ENCODE measurements at places on chromosomes 3 and 15.

- no peak for DNase-seq
Measured at GRCh38 chr3:169173231-169173630, 490.3 kb downstream of the MECOM start.

DNA sequence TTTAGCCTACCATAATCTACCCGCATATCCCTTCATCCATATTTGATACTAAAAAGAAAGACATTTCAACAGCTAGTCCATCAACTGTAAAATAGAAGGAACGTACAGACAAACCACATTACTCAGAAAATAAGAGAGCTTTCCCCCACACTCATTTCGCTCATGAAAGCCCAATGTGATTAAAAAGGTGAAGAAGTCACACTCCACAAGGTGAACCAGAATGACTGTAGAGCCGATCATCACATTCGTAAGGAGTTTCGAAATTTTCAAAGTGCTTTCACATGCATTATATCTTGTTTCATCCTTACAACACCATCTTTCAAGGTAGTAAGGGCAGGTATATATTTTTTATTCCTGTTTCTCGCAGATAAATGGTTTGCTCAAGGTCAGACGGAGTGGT lies 225.3 kb downstream of the FOXP1 start:
- DNase-seq: no peak

DNA sequence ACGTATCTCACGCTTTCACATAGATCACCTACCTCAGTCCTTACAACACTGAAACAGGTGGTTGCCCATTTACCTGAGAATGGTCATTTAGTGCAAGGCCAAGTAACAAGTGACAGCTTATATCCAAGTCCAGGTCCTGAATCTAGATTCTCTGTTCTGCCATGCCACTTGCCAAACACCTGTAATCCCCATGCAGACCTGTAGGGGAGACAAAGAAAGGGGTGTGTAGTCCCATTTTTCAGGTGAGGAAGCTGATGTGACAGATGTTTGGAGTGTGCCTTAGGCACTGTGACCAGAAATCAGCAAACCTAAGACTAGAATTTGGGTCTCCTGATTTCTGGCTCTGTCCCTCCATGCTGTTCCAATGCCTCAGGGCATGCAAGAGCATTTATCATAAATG lies 12.7 kb downstream of the ZNF35 start:
- no peak for DNase-seq

DNA sequence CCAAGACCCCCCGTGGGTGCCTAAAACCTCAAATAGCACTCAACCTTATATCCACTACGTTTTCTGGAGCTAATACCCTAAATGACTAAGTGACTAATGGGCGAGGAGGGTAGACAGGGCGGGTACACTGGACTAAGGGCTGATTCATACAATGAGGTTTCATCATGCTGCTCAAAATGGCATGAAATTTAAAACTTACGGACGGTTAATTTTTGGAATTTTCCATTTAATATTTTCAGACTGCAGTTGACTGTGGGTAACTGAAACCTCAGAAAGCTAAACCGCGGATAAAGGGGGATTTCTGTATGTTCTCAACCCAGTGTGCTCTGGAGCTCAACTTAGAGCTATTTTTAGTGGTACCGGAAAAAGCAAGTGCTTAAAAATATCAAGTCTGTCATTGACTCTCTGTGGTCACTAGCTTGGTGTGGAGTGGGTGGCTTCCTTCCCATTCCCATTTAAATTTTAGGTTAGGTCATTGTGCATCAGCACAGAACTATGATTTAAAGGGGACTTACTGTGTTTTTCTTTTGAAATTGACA lies 72.9 kb downstream of the LRRC28 start:
- DNase-seq: no peak

- no peak for DNase-seq
Measured at GRCh38 chr3:176075046-176075445, 1122.2 kb downstream of the TBL1XR1 start.

- DNase-seq: no peak
Measured at GRCh38 chr3:155641956-155642355, 102.9 kb downstream of the PLCH1 start.

DNA sequence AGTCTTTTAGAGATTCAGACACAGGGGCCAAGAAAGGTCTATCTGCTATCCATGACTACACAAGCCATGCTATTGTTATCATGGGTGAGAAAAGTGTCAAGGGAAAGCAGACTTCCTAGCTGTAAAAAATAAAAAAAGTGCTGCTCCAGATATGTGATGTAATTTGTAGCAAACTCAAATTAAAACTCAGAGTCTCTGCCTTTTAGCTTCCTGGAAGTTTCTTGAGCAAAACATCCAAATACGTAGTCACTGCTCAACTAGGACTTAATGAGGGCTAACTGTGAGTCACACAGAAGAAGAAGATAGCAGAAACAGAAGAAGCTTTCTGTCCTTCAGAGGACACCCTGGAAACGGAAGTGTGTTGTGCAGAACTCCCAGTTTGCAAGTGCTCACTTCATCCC lies 393.4 kb upstream of the NR2F2 start:
- no peak for DNase-seq

DNA sequence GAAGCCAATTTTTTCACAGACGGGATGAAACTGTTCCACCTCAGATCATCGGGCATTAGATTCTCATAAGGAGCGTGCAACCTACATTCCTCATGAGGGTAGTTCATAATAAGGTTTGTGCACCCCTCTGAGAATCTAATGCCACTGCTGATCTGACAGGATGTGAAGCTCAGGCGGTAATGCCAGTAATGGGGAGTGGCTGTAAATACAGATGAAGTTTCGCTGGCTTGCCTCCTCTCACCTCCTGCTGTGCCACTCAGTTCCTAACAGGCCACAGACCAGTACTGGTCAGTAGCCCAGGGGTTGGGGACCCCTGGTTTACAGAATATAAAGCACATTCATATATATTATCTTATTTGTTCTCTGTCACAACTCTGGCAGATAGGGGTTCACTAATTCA lies 2.1 kb upstream of the LIMD1 start:
- no peak for DNase-seq

DNA sequence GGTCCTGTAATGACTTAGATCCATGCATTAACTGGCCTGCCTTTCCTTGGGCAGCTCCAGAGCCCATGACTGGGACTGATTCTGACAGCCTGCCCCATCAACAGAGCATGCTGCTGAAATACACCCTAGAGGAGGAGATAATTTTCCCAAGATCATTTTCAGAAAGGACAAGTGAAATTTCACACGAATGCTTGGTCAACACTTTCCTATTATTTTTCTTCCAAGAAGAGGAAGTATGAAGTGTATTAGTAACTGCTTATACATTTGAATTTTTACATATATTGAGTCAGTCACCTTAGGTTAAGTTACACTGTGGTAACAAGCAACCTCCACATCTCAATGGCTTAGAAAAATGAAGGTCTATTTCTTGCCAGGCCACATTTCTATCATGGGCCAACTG lies 9.7 kb upstream of the NMNAT3 start:
- DNase-seq: no peak

- no peak for DNase-seq
Measured at GRCh38 chr15:89591834-89592233, 16.6 kb downstream of the TICRR start.

GRCh38 chr3:100269410-100270214 lies 8.8 kb downstream of the TBC1D23 start:
- DNase-seq: no peak

DNA sequence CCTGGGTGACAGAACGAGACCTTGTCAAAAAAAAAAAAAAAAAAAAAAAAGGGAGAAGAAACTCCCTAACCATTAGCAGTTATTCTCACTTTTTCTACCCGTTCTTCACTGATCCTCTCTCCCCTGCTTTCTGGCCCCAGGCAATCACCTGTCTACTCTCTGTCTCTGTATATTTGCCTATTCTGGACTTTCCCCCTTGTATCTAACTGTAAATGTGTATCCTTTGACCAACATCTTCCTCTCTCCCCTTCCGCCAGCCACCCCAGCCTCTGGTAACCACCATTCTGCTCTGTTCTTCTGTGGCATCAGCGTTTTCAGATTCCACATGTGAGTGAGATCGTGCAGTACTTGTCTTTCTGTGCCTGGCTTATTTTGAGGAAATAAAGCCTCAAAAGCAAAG lies 6.9 kb downstream of the CYFIP1 start:
- DNase-seq: no peak

DNA sequence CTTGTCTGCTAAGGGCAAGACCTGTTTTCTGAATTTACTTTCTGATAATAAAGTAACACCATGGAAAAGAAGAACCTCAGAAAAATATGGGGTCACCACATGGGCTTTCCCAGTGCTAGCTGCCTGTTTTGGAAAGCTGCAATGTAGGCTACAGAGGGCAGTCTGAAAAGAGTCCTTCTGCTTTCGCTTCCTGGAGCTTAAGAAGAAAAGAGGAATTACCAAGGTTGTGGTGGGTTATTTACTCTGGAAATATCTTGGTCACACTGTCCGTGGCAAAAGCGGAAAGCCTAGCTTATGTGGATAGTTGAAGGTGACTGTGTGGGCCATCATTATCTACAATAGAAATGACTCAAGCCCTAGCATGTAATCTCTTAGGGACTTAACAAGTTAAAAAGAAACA lies 31.7 kb upstream of the IP6K2 start:
- DNase-seq: no peak

- no peak for DNase-seq
Measured at GRCh38 chr3:21055015-21055414, 696.0 kb downstream of the ZNF385D start.

DNA sequence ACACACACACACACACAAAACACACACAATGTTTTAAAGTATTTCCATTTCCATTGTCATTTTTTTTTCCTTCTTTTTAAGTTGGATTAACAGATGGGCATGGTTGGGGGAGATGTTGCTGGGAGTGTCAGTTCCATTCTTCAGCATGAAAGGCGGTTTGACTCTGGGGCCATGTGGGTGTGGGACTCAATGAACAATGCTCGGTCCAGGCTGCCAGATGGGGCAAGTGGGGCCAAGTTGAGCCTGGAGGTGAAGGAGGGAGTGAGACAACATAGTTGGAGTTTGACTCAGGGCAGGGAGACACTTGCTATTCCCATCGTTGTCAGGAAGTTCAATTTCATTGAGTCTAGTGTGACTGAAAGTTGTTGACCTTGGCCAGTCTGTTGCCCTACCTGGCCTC lies 125.3 kb downstream of the TLE3 start:
- no peak for DNase-seq

DNA sequence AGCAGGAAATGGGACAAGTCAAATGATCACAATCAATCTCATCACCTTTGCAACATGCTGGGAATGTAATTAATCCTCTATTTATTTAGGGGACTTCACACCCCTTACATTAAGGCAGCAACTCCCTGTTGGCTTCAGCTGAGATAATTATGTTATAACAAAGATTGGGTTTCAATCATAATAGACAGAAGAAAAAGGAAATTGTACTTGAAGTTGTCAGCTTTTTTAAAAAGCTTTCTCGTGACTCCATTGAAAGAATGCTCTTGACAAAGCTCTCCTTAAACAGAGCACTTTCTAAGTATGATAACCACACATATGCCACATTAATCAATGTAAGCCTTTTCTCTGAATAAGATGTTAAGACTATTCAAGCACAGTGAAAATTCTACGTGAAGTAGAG lies 65.7 kb downstream of the SHQ1 start:
- no peak for DNase-seq

DNA sequence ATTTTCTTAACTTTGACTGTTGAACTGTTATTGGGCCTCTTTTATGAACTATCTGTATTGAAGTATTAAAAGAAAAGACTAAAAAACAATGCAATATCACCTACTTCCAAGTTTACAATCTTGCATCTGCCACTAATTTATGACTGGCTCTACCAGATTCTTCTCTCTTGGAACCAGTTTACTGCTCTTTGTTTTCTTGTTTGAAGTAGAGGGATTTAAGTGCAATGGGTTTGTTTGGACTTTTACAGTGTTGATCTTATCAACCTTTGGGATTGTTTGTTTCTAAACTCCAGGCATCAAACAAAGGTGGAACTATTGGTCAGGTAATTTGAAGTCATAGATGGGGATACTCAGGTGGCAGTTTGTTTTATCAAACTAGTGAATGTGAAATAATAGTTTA lies 43.0 kb upstream of the MEIS2 start:
- DNase-seq: no peak

DNA sequence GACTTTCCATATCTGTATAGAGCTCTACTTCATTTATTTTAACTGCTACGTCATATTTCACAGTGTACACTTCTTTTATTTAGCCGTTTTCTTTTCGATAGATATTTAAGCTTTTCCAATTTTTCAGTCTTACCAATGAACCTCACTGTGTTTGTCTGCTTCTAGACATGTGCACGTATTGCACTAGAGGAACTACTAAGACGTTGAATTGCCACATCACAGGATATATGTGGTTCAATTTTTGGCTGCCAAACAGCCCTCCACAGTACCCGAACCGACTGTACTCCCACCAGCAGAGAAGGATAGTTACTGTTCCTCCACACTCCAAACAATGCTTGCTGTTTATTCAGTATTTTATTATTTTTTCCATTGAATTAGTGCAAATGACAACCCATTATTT lies 2.0 kb downstream of the NR1I2 start:
- DNase-seq: no peak

DNA sequence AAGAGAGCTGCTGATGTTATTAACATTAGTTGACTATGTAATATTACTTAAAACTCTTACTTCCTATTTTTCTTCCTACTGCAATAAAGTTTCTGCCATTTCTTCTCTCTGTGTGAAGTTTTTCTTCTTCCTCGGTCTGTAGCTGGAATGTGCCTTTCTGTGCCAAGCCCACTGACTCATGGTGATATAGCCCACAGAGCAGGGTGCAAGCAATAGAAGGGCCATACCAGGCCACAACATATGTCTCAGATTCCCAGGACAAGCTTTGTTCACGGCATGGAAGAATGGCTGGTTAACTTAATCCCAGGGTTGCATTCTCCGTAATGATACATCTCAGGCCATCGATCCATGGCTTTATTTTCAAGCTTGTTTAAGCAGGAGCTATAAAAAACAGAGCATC lies 815.3 kb downstream of the TUSC7 start:
- no peak for DNase-seq

- DNase-seq: no peak
Measured at GRCh38 chr3:79047581-79047980, 720.2 kb downstream of the ROBO1 start.

GRCh38 chr15:70119911-70120508 lies 22.3 kb upstream of the TLE3 start:
- no peak for DNase-seq

GRCh38 chr3:14422016-14422963 lies 19.9 kb downstream of the SLC6A6 start:
- DNase-seq: no peak

GRCh38 chr15:25684521-25685431 lies 178.4 kb downstream of the ATP10A start:
- DNase-seq: no peak

- DNase-seq: no peak
Measured at GRCh38 chr15:64938192-64938591, 26.5 kb downstream of the ANKDD1A start.

GRCh38 chr3:194686816-194687637 lies 1.3 kb downstream of the FAM43A start:
- DNase-seq: no peak

GRCh38 chr15:52082197-52083036 lies 30.2 kb downstream of the BCL2L10 start:
- DNase-seq: no peak

DNA sequence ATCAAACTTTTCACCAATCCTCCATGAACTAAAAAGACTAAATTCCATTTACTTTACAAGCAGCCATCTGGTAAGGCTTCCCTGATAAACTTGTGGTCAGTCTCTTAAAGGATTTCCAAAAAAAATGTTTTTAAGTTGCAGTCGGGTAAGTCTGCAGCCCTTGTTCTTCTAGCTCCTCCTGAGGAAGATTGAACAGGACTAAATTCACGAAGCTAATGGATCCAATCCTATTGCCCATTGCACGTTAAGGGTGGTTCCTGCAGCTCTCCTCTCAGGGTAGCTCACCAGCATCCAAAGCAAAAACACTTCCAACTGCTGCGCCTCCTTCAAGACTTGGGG lies 2.8 kb downstream of the HES1 start:
- no peak for DNase-seq

GRCh38 chr3:160069986-160070385 lies 81.4 kb downstream of the IL12A start:
- DNase-seq: no peak
